Frontal cortex (tissue), 4 donors: ENCODE measurements at places on chromosomes 13 and 19. TPM values are rescaled to one million over a fixed set of nuclear protein-coding genes. Genes with fewer than 3 reads are reported as not detected.

DNA sequence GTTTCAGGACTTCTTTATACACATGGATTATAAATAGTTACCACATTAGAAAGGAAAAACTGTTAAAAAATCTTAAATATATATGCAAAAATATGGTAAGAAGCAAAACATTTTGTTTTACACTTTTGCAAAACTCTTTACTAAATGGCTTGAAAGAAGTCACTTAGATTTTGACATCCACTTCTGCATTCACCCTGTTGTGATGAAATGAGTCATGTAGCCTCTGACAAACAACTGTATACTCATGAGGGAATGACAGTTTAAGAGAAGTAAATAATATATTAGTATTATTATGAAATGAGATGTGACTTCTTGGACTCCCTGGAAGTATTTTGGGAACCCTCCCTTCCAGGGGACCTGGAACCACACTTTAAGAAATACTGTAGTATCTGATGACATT lies 275.6 kb downstream of the DACH1 start:
- no peak for DNase-seq

GRCh38 chr19:4362101-4362828 lies 18.9 kb downstream of the MPND start:
- no peak for DNase-seq

NALCN gene
- 34.6 TPM for total RNA-seq

DNA sequence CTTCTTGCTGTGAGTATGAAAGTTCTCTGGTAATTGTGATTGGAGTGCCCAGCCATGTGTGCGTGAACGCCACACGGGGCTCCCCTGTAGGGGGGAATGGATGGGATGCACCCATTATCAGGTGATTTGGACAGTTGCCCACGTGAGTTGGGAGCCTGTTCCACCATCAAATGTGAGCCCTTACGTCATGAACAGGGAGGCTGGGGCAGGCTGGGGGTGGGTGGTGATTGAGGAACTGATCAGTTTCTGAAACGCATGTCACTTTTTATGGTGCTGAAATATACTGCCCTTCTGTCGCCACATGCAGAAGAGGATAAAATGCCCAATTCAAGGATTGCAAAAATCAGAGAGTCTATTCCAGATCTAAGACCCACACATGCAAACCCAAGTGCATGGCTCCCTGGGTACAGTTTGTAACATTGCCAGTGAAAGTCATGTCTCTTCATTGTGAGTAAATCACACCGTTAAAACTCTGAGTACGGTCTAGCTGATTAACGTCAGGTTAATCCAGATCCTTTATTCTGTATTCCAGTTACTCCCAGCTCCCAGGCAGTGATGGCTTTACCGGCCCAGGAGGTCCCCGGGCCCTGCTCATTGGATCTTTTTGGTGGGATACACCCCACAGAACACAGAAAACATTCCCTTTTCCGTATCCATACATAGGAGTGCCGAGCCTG lies 90.2 kb downstream of the RAB20 start:
- no peak for DNase-seq

MYH14 gene
- 0.82 TPM for total RNA-seq

DNA sequence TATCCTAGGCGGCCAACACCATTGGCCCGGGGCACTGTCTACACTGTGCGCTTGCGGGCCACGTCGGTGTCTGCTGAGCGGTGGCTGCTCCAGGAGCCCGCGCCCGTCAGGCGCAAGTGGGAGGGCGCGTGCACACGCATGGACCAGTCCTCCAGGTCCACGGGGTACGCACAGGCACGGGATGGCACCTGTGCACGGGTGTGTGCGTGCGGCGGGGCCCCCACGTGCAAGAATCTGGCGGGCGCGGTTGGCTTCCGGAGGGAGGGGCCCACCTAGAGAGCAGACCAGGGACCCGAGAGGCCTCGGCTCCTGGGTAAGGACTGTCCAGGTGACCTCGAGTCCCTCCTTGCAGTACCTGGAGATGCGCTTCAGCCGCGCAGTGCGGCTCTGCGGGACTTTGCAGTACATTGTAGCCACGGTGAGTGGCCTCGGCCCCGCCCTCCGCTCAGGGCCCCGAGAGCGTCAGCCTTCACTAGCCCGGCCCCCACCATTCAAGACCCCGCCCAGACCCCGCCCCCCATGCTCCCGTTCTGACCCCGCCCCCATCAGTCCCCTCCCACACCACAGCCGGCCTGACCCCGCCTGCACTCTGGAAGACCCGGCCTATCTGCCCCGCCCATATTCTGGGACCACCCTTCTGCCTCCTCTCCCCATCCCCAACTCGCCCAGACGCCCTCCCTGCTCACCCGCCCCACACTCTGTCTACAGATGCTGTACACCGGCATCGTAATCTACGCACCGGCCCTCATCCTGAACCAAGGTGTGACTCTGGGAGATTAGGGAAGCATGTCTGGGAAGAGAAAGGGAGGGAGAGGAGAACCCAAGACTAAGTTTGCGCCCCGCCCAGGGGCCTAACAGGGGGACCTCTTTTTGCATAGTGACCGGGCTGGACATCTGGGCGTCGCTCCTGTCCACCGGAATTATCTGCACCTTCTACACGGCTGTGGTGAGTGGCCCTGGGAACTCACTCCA lies 2.3 kb downstream of the SLC5A5 start:
- DNase-seq, result no peak

LILRA5 gene
- total RNA-seq, result 0.82 TPM

PHLDB3 gene
- 1.2 TPM for total RNA-seq

DNA sequence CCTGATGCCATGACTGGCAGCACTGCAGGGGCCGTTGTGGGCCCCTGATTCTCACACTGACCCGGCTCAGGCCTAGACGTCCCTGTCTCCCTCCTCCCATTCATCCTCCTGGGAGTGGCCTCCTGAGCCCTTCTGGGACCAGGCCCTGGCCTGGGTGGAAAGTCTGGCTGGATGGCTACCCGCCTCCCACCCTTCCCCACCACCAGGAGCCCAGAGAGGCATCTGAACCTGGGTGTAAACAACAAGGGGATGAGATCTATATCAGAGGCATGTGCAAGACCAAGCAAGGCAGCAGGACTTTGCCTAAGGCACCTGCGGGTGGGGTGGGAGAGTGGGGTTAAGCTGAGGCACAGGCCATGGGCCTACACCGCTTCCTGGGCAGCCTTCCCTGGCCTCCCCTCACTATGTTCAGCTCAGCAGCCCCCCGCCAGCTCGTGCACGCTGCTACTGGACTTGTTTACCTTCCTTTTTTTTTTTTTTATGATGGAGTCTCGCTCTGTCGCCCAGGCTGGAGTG lies 22.0 kb upstream of the ASPDH start:
- no peak for DNase-seq

HOOK2 gene
- 14.3 TPM for total RNA-seq
